ENCODE measurements at places on chromosomes 5 and 9.

- no peak for DNase-seq
Observed at GRCh38 chr9:121439016-121439415, 60.6 kb downstream of the GGTA1 start.

DNA sequence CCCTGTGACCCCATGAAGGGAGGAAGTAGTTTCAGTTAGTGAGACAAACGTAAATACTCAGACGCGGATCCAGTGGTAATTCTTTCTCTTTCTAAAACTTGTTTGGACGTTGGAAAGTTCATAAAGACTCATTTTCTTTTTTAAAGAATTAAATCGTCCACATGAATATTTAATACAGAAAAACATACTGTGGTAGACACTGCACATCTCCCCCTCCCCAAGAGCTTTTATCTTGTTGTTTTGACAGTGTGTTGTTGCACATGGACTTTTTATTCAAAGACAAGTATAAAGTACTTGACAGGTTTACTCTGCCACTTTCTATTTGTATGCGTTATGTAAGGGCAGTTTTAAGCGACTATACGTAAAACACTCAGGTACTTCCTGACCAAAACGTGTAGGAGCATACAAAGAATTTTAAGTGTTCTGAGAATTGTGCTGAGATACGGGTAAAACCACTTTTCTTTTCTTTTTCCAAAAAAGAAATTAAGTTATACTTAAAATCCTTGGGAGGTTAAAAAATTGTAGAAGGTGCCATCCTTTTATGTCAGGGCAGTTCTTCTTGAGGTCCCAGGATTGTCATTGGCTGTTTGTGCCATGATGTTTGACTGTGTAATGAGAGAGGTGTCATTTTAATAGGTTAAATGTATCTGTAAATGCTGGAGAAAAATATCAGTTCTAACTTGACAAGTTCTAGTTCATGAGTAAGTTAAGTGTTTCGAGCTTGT, 1.3 kb downstream of the NIPBL start:
- DNase-seq = no peak

DNA sequence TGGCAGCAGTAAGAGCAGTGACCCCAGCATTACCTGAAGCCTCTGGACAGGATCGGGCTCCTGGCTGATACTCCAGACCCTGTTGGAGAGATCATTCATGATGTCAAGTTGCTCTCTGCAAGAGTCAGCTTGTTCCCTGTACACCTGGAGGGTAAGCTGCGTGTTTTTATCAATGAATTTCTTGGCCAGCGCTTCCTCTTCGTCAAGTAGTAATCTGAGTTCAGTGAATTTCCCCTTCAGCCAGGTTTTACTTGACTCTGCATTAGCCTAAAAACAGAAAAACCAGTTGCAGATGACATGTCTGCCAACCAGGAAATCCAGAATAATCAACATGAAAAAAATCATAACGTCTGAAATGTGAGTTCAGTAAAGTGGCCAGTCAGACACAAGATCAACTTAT, 19.1 kb downstream of the TRIM14 start:
- no peak for DNase-seq

- DNase-seq = no peak
Observed at GRCh38 chr5:62937661-62938558, 359.3 kb downstream of the LRRC70 start.

DNA sequence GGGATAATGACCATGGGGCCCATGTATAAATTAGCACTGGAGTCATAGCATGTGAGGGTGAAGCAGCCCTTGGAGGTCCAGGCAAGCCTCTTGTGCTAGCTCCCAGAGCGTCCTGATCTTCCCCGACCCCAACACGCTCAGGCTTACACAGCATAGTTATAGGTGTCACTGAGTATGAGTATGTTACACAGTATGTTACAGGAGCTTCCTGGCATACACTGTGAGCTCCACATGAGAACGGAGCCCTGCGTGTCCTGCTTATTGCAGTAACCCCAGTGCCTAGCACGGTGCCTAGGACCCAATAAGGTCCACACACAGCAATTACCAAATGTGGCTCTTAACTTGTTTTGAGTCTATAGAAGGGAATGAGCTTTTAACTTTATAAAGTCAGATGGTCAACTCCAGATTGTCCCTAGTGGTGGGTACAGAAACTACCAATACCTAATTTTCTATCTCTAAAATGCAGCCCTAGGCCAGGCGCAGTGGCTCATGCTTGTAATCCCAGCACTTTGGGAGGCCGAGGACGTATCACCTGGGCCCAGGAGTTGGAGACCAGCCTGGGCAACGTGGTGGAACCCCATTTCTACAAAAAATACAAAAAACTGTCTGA, 64.1 kb downstream of the PLAC8L1 start:
- no peak for DNase-seq

GRCh38 chr9:136441681-136442245, 2.1 kb upstream of the INPP5E start:
- no peak for DNase-seq

DNA sequence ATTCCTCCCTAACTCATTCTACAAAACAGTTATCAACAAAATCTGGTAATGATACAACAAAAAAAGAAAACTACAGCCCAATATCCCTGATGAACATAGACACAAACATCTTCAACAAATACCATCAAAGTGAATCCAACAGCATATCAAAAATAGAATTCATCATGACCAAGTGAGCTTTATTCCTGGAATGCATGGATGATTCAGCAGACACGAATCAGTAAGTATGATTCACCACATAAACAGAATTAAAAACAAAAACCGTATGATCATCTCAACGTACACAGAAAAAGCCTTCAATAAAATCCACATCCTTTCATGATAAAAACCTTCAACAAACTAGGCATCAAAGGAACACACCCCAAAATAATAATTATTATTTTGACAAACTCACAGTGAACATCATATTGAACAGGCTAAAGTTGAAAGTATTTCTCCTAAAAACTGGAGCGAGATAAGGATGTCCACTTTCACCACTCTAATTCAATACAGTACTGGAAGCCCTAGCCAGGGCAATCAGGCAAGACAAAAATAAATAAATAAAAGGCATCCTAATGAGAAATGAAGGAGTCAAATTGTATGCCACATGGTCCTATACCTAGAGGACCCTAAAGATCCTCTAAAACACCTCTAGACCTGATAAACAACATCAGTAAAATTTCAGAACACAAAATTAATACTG, 305.1 kb upstream of the RGMB start:
- no peak for DNase-seq

Data from GM12864 (cell line).